ENCODE measurements at places on chromosomes 2 and 18.
A peak's percentile ranks its signal among the peaks of the same experiment; 100 is the strongest.

DNA sequence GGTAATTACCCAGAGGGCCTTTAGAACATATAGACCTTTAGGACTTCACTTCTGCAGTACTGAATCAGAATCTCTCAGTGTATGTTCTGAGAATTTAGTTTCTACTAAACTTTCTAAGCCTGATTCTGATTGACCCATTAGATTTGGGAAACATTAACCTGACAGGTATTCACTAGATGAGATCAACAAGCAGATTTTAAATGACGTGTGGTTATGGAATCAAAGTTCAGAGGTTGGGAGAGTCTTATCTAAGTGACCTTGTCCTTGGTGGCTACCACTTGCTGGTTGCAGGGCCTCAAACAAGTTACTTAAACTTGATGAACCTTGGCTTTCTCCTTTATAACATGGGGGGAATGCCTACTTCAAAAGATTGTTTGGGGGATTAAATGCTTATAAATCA is 198.7 kb downstream of the PDE11A start:
- DNase-seq: no peak

- DNase-seq: peak; percentile 77
Observed at GRCh38 chr2:151051574-151052220, 210.0 kb downstream of the RBM43 start.

- no peak for DNase-seq
Observed at GRCh38 chr18:36468161-36468560, 170.6 kb downstream of the FHOD3 start.

- peak; percentile 95 for DNase-seq
Observed at GRCh38 chr2:127226520-127227263, 6.6 kb upstream of the CYP27C1 start.

- DNase-seq: no peak
Observed at GRCh38 chr2:171547256-171547655, 25.0 kb downstream of the CYBRD1 start.

GRCh38 chr2:33380001-33380609 is 96.3 kb upstream of the RASGRP3 start:
- no peak for DNase-seq

- DNase-seq: no peak
Observed at GRCh38 chr18:58631301-58631700, 2.4 kb upstream of the ALPK2 start.

GRCh38 chr2:17578466-17578928 is 38.0 kb downstream of the VSNL1 start:
- no peak for DNase-seq

DNA sequence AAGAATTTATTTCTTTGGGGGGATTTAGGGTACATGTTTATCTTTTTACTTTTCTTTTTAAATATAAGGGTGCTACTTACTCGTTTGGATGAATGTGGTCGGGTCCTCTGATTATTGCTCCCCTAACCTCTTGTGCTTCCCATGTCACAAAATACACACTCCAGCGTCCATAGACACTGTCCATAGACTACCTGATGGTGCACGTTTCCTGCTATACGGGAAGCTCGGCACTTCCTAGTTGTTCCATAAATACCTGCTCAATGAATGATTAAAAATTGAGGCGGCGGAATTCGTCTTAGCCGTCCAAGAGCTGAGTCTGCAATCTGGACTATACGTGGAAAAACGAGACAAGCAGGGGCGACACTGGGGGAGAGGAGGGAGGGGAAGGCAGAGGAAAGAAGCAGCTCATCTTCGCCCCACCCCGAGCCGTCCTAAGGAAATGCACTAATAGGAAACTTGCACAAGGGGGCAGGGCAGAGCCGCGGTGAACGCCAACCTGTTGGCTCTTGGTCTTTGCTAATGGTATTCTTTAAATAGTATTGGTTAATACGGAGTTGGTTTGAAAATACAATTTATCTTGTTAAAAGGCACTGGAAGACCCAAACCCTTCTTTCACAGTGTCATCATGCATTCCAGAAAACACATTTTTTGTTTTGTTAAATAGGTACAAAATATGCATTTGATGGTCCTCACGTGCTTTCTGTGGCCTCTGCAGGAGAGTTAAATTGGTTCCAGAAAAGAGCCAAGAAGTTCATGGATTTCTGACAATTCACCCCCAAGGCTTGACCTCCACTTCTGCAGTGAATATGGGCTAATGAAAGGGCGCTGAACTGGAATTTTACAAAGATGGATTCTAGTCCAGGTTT is 73.0 kb upstream of the KCTD1 start:
- peak; percentile 23 for DNase-seq
